Fibroblast of the aortic adventitia (primary cell): ENCODE measurements at places on chromosomes 1 and 21. TPM values are rescaled to one million over a fixed set of nuclear protein-coding genes. Genes with fewer than 3 reads are reported as not detected.

DNA sequence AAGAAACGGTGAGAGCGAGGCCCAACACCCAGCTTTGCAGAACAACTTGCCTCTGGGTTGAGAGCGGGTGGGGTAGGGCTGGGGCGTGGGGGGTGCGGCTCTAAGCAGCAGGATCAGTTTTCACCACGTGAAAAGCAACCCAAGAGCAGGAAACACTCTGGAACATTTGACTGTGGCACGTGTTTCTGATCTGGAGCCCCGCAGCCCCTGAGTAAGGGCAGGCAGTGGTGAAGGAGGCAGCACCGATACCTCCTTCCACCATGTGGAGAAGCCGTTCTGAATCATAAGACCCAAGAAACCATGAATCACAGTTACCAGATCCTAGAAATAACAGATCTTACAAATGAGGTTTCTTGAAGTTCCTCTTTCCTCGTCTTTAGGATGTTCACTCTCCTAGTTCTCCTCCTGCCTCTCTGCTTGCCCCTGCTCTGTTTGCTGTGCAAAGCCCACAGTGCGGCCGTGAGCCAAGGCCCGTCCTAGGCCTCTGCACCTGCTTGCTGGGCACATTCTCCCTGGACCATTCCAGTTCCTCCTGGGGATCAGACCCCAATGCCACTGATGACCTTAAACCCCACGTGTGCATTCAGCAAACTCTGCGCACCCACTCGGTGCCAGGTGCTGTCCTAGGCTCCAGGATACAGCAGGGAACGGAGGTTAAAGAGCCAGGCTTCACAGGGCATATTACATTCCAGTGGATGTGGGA is 31.9 kb downstream of the SLC1A7 start:
- peak; percentile 72 for DNase-seq

DNA sequence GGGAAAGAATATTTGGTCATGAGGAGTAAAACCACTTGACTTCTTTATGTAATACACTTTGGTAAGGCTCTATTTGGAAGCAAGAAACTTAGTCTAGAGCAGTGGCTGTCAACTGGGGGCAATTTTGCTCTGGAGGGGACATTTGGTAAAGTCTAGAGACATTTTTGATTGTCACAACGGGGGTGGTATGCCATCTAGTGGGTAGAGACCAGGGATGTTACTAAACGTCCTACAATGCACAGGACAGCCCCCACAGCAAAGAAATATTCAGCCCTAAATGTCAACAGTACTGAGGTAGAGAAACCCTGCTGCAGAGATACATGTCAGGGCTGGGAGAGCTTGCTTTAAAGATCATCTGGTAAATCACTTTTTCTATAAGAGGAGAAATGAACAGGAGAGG is 13.5 kb downstream of the FUCA1 start:
- DNase-seq: peak; percentile 21

- DNase-seq: peak; percentile 12
Observed at GRCh38 chr1:47637111-47637685, 199.4 kb downstream of the FOXD2 start.

DNA sequence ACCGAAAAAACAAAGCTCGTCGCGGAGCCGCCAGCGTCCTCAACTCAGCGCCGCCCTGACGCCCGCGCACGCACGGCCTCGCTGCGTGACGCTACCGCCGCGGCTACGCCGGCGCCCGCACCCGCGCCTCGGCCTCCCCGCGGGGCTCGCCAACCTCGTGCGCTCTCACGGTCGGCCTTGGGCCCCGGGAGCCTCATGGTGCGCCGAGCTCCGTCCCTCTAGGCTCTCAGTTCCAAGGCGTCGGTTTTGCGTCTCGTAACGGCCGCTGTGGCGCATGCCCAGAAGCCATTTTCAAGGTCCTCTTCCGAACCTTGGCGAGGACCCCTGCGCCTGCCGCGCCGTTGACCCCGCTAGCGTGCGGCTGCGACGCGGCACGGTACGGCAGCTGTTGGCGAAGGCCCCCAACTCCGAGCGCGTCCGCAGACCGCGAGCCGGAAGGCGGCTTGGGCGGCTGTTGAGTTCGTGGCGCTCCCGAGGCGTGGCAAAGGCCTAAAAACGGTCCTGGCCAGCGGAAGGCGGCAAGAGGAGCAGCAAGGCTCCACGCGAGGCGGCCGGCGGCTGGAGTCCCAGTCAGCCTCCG is at the start of gene HENMT1:
Gene HENMT1 (minus strand): TSS at position 64 of the 580 bp plus-strand sequence. CDS start 1,209 bp downstream, outside the sequence.
- peak; percentile 66 for DNase-seq

GRCh38 chr1:222373831-222374602 is 173.9 kb downstream of the HHIPL2 start:
- DNase-seq: no peak

DNA sequence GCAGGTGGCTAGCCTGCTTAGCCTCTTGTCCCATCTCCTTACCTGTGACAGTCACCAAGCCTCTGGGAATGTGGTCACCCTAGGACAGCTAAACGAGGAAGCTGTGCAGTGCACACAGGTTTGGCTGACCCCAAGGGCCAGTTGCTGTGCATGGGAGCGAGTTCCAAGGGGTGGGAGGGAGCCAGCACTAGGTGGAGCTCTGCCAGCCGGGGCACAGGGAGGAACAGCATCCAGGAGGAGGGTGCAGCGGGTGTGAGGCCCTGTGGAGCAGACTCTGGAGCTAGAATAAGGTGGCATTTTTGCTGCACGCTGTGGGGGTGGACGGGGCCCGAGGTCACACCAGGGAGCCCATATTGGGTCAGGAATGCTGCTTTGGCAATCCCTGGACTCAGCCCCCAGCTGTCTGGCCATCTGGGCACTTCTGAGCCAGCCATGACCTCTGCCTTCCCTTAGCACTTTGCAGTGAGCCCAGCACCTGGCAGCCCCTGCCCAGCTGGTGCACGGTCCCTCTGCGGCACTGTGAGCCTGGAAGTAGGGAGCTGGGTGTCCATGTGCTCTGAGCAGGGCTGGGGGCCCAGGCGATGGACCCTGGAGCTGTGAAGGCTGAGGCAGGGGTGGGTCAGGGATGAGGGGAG is 8.7 kb downstream of the PDXK start:
- no peak for DNase-seq

DNA sequence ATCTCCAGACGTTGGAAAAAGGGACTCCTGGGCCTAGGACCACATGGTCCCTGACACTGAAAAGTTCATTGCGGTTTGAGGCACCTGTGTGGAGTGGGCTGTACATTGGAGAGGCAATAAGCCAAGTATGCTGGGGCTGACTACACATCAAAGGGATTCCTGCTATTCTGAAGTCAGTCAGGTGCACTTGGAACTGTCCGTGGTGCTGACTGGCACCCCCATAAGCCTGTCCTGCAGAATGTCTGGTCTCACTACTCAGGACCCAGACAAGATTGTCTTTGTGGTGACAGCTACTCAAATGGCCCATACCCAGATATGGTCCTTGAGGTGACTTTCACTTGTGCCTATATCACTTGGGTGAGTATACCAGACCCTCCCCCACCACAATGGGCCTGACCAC is 150.6 kb downstream of the RWDD3 start:
- DNase-seq: peak; percentile 0

- DNase-seq: peak; percentile 87
Observed at GRCh38 chr1:53511933-53512806, 53.0 kb downstream of the DMRTB1 start.

- no peak for DNase-seq
Observed at GRCh38 chr1:71755441-71755840, 526.9 kb downstream of the NEGR1 start.

DNA sequence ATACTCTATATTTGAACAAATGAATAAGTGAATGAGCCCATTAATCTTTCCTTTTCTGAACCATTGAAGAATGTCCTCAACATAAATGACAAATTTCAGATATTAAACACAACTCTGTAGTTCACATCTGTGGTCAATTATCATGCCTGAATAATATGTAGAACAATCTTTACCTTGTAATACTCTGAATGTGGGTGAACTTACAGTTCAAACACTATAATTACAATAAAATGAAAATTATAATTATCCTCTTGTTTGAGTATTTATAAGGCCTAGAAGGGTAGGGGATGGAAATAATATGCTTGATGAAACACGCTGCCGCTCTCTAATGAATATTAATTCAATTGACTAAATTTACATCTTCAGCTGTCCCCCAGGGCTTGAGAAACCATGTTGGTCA is 8.7 kb upstream of the SFPQ start:
- no peak for DNase-seq

DNA sequence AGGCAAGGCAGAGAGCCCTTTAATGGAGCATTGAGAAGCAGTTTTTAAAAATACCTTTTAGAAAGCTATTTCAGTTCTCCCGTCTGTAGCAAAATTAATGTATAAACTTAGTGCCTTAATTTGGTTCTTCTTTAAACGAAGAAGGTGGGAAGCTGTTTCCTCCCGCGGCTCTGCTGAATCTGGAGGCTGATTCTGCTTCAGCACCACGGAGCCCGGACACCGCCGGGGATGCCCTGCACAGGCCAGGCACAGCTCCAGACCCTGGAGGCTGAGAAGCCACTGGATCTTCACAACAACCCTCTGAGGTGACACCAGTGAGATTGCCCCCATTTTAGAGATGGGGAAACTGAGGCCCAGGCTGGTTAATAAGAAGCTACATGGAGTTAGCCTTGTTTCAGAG is 175.8 kb upstream of the VAMP3 start:
- no peak for DNase-seq

The WNT3A gene
- total RNA-seq: not detected in 2 replicates

The ETV3L gene
- not detected in 2 replicates for total RNA-seq

The ARHGAP30 gene
- not detected in 2 replicates for total RNA-seq

The OR2L13 gene
- total RNA-seq: not detected in 2 replicates

The KRTAP6-2 gene
- total RNA-seq: not detected in 2 replicates

The TACSTD2 gene
- total RNA-seq: 0.36 and 0.82 TPM in 2 replicates

The NCAM2 gene
- total RNA-seq: 5.9 and 19.4 TPM in 2 replicates

The PAQR6 gene
- 0.63 TPM in 1 of 2 replicates, not detected in the other for total RNA-seq

The CELA3B gene
- total RNA-seq: not detected in 2 replicates
